ENCODE measurements at places on chromosomes 12 and 14.

GRCh38 chr12:13471471-13471870 is 274.9 kb downstream of the EMP1 start:
- no peak for DNase-seq

DNA sequence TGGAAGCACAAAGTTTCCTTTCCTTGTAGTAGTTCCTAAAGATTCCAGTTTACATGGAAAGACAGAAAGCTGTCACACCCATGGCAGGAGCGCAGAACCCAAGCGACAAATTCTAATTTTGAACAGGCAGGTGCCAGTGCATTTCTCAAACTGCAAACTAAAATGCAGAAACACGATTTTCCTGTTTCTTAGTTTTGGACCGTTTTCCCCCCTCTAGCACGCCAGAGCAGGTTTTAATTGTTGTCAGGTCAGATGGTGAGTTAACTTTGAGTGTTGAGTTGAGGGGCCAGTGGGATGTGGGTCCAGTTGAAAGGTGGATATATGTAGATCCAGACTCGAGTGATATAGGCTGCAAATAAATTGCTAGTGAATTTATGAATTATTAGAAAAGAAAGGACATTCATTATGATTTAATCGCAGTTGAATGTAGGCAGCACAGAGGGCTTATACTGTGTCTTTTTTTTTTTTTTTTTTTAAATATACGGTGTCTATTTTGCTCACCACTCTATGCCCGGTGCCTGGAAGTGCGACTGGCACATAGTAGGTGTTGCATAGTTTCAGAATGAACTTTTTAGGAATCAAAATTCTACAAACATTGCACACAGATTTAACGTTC is 909 bp upstream of the ETFBKMT start:
- DNase-seq, result no peak

DNA sequence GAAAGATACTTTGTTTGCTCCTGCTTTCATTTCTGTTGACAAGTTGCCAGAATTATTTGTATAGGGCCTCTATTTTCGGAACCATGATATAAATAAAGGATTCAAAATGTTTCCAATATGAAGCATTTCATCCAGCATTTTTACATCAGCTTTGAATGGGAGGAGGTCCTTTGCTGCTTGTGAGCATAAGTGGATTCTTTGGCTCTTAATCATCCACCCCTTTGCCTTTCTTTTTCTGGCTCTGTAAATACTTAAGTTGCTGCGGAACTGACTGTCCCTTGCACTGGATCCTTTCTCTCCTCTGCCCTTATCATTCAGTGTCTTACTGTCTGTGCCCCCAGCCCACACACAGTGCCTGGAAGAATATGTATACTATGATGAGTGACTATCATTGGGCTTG is 357.3 kb upstream of the RGS6 start:
- DNase-seq, result peak; percentile 71

DNA sequence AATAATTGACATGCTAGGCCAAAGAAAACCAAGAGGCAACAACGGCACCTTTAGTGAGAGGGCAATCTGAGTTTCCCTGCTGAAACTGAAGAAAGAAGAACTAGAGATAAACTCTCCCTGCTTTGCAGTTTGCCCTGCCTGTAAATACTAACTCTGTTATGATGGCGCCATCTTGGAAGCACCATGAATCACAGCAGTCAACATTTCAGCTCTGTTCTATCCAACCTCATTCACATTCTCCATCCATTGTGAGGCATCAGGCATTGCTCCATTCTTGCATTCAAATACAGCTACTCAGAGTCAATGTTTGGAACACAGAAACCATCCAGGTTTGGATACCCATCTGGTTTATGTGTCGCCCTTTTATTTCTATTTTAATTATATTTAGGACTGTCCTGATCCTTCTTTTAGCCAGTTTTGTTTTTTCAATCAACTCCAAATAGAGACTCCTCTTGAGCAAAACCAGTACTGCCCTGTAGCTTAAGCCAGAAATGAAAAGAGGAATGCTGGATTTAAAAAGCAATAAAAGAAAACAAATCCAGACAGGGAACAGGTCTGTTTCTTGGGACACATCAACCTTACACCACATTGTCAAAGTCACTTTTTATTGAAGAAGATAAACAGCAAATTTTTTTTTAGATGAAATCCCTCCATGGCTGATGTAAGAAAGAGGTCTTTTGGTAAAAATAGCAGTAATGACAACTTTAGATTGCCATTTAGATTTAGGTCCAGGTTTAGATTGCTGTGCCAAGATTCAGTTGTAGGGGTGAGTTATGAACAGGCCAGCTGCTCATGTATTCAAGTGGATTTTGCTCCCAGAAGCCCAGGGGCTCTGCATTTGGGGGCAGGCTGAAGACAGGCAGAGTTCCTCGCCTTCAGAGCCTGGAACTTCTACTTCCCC is 33.3 kb upstream of the PPM1A start:
- DNase-seq, result no peak

DNA sequence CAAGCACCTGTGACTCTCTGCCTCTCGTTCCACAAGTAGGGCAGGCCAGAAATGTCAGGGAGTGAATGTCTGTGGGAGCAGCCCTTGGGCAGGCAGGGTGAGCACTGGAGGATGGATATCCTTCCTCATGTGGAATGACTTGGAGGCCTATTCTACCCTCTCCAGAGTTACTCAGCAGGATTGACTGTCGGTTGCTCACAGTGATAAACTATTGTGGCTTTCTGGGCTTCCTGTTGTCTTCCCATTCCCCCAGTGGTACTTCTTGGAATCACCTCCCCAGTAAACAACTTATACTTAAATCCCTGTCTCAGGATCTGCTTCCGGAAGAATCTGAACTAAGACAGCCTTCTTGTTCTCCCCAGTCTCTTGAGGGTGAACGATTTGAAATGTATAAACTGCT is 79.6 kb upstream of the MANSC4 start:
- no peak for DNase-seq

- no peak for DNase-seq
Observed at GRCh38 chr12:56682323-56682722, 5.8 kb downstream of the PTGES3 start.

GRCh38 chr12:130976171-130976720 is 22.5 kb downstream of the ADGRD1 start:
- no peak for DNase-seq

Data from GM03348 (cell line).